ENCODE measurements at places on chromosomes 3 and 15.

- no peak for DNase-seq
These were observed 80.1 kb upstream of the PTX3 start for GRCh38 chr3:157356541-157356940.

DNA sequence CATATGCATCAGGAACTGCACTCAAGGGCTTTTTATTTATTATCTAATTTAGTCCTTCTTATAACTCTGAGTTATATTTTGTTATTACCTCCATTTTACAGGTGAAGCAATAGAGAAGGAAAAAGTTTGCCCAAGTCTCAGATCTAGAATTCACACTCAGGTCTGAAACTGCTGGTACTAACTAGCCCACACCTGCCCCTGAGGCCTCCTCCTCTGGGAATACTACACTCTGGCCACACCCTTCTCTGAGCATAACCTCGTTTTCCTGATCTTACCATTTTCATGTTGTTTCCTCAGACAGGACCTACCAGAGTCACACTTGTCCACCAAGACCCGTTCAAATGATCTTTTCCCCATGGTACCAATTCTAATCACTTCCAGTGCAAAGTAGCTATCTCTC is 94.1 kb upstream of the CHRM5 start:
- DNase-seq, result no peak

DNA sequence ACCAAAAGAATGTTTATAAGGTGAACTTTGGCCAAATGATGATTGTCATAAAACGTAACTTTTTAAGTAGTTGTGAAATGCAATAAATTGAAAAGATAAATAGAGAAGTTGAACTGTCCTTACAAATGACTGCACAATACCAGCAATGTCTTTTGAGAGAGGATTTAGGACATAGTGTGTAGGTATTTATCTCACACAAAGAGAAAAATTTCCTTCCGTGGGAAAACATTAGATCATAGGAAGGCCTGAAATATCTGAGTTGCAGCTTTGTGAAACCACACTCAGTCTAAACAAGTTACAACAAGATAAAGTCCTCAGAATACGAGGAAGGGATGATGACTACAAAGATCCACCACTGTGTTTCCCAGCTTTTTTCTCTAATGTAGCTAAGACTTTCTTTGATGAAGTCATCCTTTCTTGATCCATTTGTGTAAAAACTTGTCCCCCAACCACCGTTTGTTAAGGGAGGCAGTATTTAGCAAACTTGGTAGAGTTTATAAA is 16.0 kb downstream of the ROBO2 start:
- no peak for DNase-seq

DNA sequence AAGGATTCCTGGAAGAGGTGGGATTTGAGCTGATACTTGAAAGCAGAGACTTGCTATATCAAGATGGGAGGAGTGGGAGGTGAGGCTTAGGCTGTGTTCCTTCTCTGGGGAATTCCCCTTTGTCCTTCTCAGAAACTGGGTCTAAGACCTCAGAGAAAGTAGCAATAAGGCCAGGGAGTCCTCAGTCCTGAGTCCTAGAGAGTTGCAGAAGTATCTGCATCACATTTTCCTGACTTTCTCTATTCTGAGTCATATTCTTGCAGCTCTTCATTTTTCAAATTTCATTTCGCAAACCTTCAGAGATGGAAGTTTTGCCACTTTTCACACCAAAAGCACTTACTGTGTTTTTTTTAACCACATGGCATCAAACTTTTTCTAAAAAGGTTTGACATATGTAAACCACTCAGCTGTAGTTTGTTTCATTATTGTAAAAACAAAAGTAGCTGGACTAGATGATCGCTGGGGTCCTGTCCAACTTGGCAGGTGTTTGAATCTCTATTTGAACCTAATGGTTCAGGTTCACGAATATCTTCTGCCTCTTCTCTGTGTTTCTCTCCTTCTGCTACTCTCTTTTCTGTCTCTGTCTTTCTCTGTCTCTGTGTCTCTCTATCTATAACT is 21.3 kb downstream of the COLQ start:
- no peak for DNase-seq

DNA sequence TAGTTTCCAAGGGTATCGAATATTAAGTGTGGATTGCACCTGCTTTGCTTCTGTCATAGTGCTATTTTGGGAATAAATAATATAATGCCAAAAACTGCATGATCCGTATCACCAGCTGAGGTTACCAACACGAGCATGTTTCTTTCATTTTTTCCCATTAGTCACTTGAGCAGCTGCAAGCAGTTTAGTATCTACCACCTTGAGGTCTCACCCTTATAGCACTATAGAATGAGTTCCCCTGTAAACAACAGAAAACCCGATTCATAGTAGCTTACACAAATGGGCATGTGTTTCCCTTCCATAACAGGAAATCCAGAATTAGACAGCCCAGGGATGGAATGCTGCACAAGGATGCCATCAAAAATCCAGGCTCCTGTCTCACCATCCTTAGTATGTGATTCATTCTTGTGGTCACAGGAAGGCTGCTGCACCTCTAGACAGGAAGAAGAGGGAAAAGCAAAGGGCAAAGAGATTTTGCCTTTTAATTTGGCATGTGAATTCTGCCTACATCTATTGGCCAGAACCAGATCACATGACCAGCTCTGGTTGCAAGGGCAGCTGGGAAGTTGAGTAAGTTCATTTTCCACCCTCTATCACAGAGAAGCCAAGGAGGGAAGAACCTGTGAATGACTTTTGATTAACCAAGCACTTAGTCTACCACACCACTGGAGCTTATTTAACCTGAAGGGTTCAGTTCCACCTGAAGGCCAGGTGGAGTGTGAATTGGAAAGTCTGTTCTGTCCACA is 91.3 kb upstream of the SLC25A36 start:
- DNase-seq, result no peak

- DNase-seq, result no peak
These were observed 99.5 kb downstream of the SNRPN start for GRCh38 chr15:25054329-25054728.
